NB4 (cell line): ENCODE measurements at places on chromosomes 4 and X.

DNA sequence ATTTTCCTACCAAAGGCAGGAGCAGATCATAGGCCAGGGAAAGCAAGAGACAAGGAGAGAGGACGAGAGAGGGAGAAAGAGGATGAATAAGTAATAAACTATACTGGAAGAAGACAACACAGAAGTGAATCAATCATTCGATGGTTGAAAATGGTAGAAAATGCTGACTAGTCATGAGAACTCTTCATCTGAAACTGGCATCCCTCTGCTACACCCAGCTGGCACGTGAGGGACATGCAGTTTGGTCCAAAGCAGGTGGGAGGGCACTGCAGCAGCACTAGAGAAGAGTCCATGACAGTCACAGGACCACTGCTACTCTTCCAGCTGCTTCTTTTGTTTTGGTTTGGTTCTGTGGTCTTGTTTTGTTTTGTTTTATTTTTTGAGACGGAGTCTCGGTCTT, 74.1 kb downstream of the AFAP1 start:
- DNase-seq = no peak

- DNase-seq = no peak
Observed at GRCh38 chr4:37726666-37727065, 40.5 kb upstream of the RELL1 start.

- DNase-seq = no peak
Observed at GRCh38 chr4:162683659-162684370, 482.9 kb downstream of the NAF1 start.

GRCh38 chr4:150402871-150403272, 179.1 kb upstream of the MAB21L2 start:
- peak; percentile 3 for DNase-seq

DNA sequence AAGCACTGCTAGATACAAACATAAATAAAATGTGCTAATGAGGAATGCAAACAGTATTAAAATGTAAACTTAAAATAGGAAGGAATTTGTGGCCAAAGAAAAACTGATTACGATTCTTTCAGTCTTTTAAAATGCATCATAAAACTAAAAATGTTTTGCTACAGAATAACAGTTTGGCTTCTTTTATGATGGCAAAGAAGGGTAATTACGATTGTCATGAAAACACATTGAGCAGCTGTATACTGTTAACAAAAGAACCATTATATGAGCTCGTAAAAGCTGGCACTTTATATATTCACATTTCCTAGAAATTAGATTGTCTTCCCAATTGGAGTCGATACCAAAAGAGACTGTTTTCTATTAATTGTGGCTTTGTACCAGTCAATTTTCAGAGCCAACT, 290.4 kb downstream of the NR3C2 start:
- no peak for DNase-seq

- DNase-seq = no peak
Observed at GRCh38 chr4:89257376-89257775, 50.2 kb downstream of the GPRIN3 start.

DNA sequence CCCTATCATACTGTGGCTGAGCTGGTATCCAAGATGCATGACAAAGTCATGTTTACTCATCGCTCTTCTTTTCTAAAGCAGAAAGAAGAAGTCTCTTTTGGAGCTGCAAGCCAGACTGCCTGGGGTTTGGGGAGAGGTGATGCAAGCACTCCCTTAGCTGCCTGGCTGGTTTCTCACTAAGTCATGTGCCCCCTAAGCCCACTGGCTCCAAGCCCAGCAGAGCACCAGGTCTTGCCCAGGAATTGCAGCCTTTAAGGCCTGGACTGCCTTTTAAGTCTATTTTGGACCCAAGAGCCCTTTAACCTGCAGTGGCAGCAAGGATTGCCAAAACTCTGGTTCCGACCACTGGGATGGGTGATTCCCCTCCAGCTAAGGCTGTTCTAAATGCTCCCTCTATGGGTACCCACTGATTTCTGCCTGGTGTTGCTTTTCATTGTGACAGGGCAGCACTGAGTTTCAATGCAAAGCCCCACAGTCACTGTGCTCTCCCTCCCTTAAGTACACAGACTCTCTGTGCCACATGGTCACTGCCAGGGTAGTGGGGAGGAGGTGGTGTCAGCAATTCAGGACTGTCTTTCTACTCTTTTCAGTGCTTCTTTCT, 548.6 kb downstream of the TLL1 start:
- no peak for DNase-seq

DNA sequence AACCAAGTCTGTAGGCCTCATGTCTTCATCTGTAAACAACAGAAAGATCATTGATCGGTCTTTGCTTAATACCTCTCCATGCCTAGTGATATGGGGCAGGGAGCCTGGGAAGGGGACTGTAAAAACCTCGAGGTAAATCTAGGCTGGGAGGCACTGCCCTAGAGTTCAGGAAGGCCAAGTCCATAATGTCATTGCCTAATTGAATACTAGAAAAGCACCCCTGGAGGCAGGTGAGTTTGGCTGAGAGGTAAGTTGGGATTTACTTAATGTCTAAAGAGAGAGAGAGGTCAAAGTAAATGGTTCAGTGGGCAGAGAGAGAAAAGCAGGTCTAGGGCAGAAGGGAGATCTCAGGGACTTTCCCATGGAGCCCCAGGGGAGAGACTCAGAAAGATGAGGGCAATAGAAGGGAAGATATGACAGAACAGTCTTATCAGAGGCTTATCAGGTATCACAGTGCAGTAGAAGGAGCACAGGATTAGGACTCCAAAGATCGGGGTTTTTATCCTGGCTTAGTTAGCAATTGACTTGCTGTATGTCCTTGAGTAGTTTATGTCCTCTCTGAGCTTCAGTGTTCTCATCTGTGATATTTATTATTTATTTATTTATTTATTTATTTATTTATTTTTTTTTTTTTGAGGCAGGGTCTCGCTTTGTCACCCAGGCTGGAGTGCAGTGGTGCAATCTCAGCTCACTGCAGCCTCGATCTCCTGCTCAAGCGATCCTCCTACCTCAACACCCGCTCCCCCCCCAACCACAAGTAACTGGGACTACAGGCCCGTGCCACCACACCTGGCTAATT, 85.2 kb downstream of the SLC16A2 start:
- no peak for DNase-seq

DNA sequence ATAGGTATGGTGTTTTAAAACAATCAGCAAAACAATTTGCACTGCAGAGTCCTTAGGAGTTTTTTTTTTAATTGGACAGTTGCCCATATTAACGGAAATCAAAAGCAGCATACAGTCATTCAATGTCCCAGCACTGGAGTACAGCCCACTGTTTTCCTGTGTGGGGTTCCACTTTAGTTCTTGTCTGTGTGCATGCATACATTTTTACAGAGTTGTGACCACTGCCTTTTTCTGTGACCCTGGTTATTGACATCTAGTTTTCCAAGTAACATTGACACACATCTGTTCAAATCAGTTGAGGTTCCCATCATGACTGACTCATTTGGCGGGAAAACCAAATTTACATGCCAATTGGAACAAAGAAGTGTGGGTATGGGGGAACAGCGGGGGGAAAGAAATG, 83.3 kb downstream of the HPRT1 start:
- DNase-seq = no peak

DNA sequence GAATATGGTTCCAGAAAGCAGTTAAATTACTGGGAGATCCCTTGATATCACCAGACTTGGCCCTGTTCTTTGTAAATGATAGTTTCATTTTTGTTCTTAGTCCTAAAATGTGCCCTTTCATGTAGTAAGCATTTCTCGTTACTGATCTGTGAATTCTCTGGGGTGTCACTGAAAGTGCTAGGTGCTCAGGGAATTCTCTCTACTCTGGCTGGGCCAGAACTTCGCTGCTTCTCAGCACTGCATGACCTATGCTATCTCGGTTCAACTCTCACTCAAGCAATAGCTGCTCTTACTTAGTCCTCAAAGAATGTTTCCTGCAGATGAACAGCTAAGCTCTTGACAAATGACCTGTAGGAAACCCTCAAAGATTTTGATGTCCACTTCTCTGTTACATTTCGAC, 1144.3 kb downstream of the ADGRL3 start:
- no peak for DNase-seq

DNA sequence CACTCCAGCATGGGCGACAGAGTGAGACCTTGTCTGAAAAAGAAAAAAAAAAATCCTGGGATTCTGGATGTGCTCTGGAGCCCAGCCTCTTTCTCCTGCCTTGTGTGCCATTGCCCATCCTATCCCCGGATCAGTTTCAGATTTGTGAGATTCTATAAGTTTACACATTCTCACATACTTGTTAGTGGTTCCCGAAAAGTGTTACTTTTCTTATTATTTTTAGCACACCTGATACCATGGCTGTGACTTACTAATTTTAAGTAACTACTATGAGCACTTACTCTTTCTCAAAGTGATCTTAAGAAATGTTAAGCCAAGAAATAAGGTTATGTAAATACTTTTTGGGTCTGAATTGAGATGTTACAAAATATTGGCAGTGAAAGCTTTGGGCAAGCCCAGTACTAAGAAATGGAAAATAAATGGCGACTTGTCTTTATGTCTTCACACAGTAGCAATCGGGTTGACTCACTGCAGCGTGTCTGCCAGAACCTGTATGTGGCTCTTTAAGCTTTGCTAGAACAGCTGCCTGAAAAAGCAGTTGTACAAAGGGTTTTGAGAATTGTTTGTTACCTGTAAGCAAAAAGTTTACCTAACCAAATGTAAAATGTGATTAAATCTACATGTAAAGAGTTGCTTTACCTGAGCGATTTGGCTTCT, 118.7 kb downstream of the KLHL8 start:
- no peak for DNase-seq

DNA sequence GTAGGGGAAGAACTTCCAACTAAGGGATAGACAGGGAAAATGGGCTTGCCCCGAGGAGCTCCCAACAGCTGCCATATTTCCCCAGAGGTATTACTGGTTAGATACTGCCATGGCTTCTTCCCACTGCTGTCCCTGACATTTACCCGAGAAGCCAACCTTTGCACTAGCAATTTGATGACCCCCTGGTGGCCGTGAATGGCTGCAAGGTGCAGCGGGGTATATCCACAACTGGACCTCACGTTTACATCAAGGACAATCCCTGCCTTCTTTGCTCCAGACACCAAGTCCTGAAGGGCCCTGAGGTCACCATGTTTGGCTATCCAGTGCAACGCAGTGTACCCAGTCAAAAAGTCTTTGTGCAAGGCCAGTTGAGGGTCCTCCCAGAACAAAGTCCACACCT, 2.3 kb downstream of the SOWAHB start:
- DNase-seq = no peak

GRCh38 chr4:26576231-26576739, 7.6 kb upstream of the TBC1D19 start:
- DNase-seq = no peak

DNA sequence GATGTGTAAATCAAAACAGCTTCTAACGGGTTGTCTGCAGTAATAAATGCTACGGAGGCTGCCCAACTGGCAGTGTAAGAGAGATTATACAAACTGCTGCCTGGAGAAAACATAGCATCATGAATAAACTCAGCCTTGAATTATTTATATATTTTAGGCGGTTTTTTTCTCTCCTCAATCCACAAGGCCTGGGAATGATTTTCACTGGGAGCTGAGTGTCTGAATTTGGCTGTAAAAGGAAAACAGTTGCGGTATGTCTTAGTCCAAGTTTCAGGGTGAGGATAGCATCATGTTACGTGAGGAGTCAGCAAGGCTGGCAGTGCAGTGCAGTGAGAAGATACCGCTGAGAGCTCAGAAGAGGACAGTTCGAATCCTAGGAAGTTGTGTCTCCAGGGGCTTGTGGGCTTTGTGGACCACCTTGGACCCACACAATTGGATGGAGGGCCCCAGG, 291.5 kb upstream of the BOD1L1 start:
- no peak for DNase-seq

GRCh38 chrX:66751136-66751782, 112.4 kb upstream of the EDA2R start:
- DNase-seq = peak; percentile 25

- DNase-seq = no peak
Observed at GRCh38 chrX:101230636-101231035, 11.1 kb downstream of the DRP2 start.

- DNase-seq = no peak
Observed at GRCh38 chr4:141036786-141037185, 96.5 kb downstream of the RNF150 start.
